Myocyte (in vitro differentiated cells): ENCODE measurements at places on chromosomes 4 and X. TPM values are rescaled to one million over a fixed set of nuclear protein-coding genes. Genes with fewer than 3 reads are reported as not detected.
A peak's percentile ranks its signal among the peaks of the same experiment; 100 is the strongest.

DNA sequence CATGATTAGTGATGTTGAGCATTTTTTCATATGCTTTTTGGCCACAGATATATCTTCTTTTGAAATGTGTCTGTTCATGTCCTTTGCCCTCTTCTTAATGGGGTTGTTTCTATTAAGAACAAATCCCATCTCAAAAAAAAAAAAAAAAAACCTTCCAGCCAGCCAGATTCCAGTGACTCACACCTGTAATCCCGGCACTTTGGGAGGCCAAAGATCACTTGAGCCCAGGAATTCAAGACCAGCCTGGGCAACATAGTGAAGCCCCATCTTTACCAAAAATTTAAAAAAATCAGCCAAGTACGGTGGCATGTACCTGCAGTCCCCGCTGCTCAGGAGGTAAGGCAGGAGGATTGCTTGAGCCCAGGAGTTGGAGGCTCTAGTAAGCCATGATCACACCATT is 5.1 kb downstream of the RAB33B start:
- DNase-seq: no peak

DNA sequence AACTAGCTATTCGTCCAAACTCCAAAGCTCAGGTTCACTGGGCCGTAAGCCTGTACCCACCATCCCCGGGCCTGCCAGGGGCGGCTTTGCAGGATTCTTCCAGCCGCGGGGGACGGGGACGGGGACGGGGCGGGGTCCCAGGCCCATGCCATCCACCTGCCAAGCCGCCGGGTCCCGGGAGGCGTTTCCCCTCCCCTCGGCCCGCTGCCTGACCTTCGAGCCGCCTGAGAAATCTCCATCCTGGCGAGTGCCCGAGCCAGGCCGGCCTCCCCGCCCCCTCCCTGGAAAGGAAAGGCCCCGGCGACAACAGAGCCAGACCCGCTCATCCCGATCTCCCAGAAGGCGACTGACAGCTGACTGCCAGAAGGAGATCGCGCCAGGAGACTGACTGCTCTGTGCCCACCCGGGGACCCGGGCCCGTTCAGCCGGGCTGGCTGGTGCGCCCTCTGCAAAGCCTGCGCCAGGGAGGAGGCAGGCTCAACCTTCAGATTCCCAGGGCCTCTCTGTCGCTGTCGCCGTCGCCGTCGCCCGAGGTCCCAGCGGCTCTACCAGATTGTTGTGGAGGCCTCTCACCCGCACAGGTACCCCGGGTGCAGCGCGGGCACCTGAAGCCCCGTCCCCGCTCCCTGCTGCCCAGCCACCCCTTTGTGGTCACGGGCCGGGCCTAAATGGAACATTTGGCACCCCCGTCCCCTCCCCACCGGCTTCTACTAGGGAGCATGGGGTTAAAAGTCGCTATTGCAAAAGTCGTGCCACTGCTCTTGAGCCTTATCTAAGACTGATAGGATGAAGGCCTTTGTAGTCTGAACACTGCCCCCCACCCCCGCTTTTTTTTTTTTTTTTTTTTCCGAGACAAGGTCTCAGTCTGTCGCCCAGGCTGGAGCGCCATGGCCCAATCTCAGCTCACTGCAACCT is at the start of gene RGN:
TSS of gene RGN (plus strand) at position 315 of the 915 bp plus-strand sequence. CDS start 2,702 bp downstream, outside the sequence.
- no peak for DNase-seq

DNA sequence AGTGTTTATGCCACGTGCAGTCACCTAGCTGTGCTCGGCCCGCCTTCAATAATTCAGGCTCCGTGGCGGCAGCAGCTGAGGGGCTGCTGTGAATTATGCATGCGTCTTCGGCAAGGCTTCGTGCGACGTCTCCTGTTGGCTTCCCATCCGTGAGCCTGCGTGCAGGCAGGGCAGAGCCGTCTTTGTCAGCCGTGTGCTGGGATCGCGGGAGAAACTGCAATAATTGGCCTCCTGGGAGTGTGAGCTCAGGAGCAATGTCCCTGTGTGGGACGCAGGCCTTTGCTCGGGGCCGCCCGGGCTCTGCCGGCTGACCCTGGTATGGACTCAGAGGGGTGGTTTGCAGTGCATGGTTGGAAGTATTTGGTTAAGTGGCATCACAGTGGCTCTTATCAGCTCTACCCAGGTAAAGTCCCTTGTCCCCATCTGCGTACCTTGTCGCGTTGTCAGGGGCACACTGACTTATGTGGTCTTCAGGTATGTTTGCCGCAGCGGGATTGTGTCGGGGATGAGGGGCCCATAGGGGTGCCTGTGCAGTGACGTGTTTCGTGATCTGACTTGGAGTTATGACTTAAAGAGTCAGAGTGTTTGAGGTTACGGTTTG is 34.5 kb upstream of the HGFAC start:
- no peak for DNase-seq

DNA sequence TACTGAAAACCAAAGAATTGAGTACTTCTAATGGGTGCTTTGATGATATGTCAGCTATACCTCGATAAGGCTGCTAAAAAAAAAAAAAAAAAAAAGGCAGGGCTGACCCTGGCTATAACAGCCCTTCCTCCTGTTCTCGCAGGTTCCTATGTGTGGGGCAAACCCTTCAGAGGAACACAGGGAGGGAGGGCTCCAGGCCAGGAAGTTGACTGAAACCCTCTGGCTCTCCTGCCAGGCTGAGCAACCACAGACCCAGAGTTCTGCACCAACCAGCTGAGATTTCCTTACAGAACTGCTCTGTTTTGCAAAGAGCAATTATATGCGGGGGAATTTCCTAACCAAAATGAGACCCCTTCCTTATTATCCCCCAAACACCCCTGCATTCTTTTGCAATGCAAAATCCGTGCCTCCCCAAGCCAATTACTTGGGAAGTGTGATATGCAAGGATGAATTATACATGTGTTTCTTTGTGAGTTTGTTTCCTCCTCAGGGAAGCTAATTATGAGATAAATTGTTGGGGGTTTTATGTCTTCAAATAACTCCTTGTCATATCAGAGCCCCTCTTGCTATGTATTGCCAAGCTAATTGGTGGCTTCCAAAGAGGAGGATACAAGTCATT is 45.6 kb downstream of the PDHA1 start:
- no peak for DNase-seq

DNA sequence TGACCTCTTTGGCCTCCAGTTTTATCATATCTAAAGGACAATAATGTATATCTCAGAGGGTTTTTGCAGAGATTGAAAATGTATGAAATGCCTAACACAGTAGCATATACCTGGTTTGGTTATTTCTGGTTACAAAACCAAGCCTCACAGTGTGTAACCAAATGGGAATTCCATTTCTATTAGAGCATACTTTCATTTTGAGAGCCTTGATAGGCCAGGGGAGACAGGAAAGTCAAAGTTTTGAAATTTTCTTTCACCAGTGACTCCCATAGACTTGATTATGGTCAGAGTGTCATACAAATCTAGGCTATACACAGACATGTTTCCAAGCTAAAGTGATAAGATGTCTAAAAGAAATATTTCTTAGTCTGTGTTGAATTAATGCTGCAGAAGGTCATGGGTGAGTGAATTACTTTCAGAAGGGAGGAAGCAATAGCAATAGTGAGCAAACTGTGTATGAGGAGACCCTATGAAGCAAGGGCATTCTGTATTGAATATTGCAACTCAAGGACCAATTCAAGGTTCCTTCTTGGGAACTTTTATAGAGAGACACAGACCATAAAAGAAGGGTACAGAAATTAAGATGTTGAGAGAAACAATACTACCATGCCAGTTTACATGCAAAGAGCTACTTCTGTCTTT is 151.1 kb downstream of the PDE5A start:
- DNase-seq: peak; percentile 26

GRCh38 chr4:82708982-82709381 is 89.6 kb downstream of the SCD5 start:
- DNase-seq: no peak

DNA sequence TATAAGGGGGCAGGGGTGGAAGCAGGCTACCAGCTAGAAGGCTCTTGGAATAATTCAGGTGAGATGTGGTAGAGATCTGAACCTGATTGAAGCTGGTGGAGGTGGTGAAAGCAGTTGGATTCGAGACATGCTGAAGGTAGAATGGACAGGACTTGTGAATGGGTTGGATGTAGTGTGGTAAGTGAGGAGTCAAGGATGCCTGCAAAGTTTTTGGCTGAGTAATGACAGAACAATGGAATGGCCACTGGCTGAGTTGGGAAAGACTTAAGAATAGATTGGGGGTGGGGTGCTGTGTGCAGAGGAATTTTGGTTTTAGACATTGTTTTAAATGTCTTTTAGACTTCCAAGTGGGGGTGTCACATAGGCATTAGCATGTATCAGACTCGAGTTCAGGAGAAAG is 33.5 kb downstream of the HPF1 start:
- DNase-seq: peak; percentile 24

DNA sequence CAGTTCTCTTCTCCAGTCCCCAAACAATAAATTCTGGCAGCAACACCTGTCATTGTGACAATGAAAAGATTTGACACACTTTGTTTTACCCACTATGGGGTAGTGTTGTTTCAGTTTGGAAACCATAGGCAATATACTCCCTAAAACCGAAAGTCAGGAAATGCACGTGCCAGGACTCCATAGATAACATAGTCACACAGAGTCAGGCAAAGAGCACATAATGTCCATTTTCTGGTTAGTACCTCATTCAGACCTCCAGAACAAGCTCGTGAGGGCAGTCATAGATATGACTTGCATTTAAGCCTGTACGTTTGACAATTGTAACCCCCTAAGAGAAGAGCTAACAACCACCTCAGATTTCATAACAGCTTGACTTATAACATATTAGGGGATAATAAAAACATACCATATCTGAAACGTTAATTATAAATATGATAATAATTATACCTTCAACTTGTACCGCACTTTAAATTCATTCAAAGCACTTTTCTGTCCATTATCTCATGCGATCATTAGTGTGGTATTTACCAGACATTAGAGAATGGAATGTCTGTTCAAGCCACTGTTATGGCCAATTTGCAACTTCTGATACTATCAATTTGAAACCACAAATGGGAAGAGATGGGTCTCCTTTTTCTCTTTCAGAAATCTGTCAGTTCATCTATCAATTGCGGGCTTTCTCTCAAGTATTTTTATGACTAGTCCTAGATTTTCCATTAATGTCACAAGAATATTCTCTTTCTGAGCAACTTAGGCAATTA is 147.4 kb downstream of the LDB2 start:
- DNase-seq: no peak

DNA sequence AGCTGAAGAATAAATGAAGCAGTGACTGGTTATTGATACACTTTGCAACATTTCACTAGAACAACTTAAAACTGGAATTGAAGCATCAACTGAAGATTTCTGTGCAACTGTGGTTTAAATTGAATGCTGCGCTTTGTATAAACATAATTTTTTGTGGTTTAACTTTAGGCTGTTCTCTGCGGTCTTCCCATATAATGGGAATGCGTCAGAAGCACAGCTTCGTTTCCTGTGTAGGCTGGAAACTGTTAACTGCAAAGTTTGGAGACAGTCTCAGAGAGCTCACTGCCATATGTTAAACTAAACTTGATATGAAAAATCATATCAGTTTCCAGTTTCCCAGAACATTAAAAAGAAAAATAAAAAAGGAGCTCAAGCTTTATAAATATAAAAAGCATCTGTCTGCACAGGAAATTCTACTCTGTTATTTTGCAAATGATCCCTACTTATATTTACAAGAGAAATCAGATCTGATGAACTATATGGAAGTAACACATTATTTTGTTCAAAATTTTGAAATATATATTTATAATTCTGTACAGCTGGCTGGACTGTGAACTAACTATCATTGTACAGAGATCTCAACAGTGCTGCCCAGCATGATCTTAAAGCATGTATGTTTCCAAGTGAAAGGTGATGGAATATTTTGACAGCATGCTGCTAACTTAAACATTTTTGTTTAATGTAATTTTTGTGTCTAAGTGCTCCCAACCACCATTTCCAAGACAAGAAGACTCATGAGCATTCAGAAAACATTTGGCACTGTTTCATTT is 139.9 kb downstream of the NDST3 start:
- DNase-seq: peak; percentile 11

Gene SMARCA1
- 55.8 and 58.7 TPM in 2 replicates for total RNA-seq

Gene ARL9
- total RNA-seq: not detected in 2 replicates

DNA sequence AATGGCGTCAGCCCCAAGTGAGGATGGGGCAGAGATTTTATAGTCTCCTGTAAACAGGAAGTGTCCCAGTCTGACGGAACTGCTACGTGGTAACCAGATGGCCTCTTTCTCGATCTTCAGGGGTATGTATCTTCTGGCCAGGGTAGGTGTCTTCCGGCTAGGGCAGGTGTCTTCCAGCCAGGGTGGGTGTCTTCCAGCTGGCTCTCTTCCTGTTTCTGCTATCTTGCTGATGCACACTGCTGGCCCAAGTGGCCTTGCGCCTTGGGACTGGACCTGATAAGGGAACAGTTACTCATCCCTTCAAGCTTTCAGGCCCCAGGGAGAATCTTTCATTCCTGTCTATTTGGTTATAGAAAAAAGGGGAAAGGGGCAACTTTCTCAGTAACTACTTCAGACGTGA is 178.7 kb upstream of the MAGEE2 start:
- no peak for DNase-seq

- no peak for DNase-seq
These were observed at the start of gene CYLC1 for GRCh38 chrX:83860846-83861245. Gene CYLC1 (plus strand): TSS chrX:83861146. CDS start chrX:83861183, 37 bp downstream.

- no peak for DNase-seq
These were observed 102.2 kb downstream of the SLC2A9 start for GRCh38 chr4:9919047-9919446.

- no peak for DNase-seq
These were observed 40.8 kb downstream of the DCTD start for GRCh38 chr4:182876427-182876826.

GRCh38 chr4:40856277-40856839 is 106.6 kb downstream of the NSUN7 start:
- DNase-seq: no peak

Gene GAB3
- total RNA-seq: 7.3 TPM in 2 replicates

DNA sequence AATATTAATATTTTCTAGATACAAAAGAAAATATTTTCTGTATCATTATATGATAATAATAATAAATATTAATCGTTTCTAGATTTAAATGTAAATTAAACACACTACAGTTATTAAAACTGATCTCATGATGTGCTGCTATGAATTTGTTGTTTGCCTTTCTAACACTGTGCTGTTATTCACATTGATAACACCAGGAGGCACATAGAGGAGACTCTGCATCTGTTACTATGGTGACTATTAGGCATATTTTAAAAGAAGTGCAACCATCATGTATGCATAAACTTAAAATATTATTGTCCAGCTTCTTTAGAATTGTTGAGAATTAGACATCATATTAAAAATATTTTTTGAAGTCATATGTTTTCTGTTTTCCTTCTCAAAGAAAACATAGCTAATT is 11.8 kb upstream of the PDGFC start:
- DNase-seq: no peak

Gene GLRA3
- total RNA-seq: not detected in 2 replicates

DNA sequence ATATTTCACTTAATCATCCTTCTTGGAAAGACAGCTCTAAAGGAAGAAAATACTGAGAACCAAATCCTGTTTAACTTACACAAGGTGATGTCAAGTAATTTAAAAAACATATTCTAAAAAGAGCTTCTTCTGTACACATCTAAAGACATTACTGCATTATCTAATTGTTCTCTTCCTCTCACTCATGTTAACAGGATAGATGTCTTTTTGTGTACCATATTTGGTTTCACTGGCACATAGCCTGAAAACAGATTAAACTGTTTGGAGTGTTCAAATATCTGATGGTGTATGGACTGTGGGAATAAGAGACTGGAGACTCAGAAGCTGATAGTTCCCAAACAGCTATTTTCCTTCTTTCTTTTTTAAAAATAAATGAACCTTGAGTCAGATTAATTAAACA is 213.3 kb upstream of the MAB21L2 start:
- peak; percentile 46 for DNase-seq
